Colonic mucosa (tissue), 4 donors: ENCODE measurements at places on chromosomes 1 and 21.

- DNase-seq = no peak
Observed at GRCh38 chr1:11885916-11886315, 27.2 kb upstream of the NPPB start.

- no peak for DNase-seq
Observed at GRCh38 chr1:22854688-22855565, 117.7 kb downstream of the LACTBL1 start.

DNA sequence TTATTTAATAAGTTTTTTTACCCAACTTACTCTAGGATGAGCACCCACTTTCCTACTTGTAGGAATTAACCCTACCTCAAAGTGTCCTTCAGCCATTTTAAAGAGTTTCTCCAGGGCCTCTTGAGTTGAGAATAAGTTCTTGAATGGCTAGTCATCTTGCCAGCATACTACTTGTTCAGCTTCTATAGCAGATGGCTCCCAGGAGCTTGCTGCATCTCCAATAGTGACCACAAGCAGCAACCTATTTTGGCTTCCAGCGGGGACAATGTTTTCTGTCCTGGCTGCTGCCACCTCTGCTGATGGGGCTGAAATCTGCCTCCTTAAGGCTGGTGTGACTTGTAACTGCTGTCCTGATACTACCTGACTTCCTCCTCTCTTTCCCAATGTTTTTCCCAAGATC lies 20.8 kb upstream of the PIK3R3 start:
- DNase-seq = no peak

- DNase-seq = no peak
Observed at GRCh38 chr1:159209061-159209460, 4.4 kb downstream of the ACKR1 start.

DNA sequence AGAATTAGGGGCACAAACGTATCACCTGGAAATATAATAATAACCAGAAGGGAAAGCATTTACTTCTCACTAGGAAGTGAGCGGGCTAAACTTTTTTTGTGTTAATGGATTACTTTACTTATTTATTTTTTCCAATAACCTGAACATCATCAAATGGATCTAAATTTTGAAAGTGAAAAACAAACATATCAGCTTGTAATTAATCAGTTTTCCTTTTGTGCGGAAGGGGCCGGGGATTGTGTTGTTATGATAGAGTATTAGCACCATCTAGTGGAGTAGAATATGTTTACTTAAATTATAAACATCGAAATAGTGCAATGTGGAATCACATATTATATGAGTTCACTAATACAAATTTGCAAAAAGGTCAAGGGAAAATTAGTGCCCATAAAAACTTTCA lies 9.0 kb downstream of the CFH start:
- no peak for DNase-seq

- DNase-seq = peak; percentile 56
Observed at GRCh38 chr1:6262555-6263420, 1.9 kb upstream of the GPR153 start.

GRCh38 chr1:61445269-61445825 lies 279.6 kb downstream of the TM2D1 start:
- DNase-seq = peak; percentile 38

DNA sequence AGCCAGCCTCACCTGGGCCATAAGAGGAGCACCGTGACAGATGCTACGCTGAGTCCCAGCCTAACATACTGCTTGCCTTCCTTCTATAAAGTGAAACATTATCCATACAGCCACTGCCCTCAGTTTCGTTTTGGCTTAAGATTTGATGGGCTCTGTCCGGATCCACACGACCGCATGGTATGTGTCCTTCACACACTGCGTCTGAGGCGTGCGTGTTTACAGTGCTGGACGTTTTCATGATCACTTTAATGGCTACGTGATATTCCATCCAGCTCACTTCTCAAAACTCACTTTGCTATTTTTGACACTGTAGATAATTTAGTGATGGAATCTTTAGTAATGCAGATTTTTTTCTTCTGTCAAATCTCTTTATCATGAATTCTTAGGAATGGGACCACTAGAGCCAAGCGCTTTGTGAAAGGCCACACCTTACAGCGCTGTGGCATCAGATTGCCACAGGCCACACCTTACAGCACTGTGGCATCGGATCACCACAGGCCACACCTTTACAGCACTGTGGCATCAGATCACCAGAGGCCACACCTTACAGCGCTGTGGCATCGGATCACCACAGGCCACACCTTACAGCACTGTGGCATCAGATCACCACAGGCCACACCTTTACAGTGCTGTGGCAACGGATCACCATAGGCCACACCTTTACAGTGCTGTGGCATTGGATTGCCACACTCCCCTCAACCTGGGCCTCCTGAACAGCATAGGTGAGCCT lies 47.1 kb downstream of the PRDM15 start:
- DNase-seq = no peak

DNA sequence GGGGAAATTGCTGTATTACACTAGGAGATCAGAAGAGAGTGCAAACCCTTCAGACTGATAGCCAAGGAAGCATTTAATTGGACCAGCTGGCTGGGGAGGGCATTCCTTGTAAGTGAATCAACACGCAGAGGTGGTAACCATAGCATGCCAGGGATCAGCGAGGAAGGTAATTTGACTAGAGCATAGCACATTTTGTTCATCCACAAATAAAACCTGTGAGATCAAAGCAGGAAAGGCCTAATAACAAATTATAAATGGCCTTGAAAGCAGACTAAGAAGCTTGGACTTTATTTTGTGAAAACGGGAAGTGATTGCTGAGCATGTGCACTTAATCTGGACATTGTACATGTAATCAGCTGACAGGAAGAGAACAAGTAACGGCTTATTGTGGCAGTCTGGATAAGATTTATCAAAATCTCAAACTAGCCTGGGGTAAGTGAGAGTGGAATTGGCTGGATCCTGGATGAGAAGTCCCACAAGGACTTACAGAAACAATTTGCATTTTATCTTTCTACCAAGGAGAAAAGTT lies 11.7 kb upstream of the CD55 start:
- no peak for DNase-seq

- no peak for DNase-seq
Observed at GRCh38 chr1:28272215-28272852, 13.0 kb downstream of the SESN2 start.
